ENCODE measurements at places on chromosomes 11 and 22.

GRCh38 chr11:43521471-43521870 lies 159.1 kb upstream of the HSD17B12 start:
- DNase-seq, result no peak

DNA sequence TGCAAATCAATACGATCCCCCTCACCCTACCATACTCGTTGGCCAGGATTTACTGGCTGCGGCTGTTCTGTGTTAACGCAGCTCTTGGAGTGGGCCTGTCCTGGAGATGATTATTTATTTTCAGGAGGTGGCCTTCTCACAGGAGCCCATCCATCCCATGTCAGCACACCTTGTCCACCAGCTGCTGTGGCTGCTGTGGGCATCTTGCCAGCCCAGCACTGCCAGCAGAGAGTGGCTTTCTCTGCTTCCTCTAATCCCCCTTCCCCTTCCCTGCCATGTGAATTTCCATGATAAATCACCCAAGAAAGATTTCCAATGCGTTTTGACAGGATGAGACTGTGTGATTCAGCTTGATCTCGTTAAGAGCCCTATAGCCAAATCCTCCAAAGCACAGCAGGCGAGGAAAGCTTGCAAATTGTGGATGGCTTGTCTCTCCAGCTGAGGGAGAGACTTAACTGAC lies 309.1 kb upstream of the C11orf87 start:
- no peak for DNase-seq

DNA sequence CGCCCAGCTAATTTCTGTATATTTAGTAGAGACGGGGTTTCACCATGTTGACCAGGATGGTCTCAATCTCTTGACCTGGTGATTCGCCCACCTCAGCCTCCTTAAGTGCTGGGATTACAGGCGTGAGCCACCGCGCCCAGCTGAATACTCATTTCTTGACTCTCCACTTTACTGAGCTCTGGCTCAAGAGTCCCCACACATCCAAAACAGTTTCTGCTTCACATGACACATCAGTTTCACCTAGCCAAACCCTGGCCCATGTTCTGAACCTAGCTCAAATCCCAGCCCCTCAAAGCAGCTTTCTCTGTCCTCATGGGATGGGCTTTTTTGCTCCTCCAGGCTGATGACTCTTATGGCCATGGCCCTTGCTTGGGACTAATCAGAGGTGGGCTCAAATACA lies 9.8 kb downstream of the HYOU1 start:
- no peak for DNase-seq

GRCh38 chr11:60362241-60362640 lies 16.1 kb upstream of the MS4A7 start:
- DNase-seq, result no peak

GRCh38 chr11:96062134-96062533 lies 138.2 kb upstream of the MTMR2 start:
- peak; percentile 5 for DNase-seq

GRCh38 chr11:68006606-68007166 lies 2.8 kb upstream of the UNC93B1 start:
- DNase-seq, result no peak

- no peak for DNase-seq
Observed at GRCh38 chr11:125070699-125071254, 7.7 kb downstream of the SLC37A2 start.

GRCh38 chr22:49633010-49633324 lies 194.7 kb downstream of the BRD1 start:
- DNase-seq, result no peak

GRCh38 chr22:38305471-38306448 lies 11.5 kb downstream of the CSNK1E start:
- DNase-seq, result no peak

DNA sequence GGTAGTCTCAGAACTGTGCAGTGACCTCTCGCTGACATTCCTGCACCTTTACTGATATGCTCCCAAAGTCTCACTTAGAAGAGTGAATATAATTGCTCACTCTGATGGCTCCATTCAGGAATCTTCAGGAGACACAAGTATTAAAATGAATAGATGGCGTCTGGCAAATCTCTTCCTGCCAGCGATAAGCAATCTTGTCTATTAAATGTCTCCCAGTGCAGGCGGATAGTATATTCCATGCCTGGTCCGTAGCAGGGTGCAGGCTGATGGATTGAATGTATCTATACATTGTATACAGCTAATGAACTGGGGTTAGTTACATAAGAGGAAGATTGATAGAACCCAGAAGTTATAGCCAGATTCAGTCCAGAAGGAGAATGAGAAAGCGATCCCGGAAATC lies 575.3 kb downstream of the NTM start:
- no peak for DNase-seq

DNA sequence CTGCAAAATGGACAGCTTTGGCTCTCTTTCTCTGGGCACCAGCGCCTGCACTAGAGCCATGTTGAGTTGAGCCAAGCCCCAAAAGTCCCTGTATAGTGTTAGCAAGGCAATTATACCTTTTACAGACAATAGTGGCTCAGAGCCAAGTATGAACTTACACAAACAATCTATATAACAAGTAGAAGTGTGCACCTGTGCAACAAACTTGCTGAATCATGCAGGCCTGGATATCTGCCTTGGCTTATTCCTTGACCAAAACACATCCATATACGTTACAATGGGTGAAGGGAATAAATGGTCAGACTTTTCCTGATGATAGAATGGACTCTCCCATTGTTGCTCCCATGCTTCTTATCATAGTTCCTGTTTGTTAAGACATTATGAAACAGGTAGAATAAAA lies 3.8 kb upstream of the OR52I2 start:
- DNase-seq, result no peak

GRCh38 chr11:11491589-11491988 lies 130.2 kb downstream of the GALNT18 start:
- no peak for DNase-seq

DNA sequence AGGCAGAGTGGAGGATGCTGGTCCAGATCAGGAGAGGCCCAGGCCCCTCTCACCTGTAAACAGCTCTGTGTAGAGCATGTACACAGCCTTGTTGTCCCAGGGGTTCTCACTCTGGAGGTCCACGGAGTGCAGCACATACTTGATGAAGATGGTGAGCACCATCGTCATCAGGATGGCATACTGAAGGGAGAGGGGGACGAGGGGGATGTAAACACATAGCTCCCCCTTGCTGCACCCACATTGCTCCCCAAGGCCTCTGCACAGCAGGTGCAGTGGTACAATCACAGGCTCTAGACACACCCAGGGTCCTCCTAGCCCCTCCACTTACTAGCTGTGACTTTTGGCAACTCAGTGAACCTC lies 2.9 kb downstream of the SYVN1 start:
- no peak for DNase-seq

DNA sequence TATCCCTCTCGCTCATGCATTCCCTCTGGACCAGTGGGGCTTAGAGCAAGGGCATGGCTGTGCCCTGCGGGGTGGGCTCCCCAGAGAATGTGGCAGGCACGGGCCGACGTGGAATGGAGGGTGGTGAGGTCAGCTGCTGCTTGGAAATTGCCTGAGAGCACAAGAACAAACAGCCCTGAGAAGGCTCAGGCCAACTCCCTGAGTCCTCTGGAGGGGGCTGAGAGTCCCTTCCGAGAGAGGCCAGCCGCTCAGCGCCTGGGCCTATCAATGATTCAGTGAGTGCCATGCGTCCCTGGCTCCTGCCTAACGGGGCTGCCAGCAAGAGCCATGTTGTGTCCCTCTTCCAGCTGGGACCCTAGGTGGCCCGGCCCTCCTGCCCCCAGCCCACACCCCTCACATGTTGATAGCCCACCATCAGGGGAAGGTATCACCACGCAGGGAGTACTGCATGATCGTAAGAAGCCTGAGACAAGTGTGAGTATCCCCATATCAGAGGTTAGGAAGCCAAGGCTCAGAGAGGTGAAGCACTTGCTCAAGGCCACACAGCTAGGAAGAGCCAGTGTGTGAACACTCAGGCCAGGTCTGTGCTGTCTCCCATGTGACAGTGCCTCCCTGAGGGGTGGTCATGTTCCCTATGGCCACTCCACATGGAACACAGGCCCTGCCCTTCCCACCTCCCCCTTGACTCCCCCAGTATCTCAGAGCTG lies 55.8 kb downstream of the NECTIN1 start:
- DNase-seq, result no peak

DNA sequence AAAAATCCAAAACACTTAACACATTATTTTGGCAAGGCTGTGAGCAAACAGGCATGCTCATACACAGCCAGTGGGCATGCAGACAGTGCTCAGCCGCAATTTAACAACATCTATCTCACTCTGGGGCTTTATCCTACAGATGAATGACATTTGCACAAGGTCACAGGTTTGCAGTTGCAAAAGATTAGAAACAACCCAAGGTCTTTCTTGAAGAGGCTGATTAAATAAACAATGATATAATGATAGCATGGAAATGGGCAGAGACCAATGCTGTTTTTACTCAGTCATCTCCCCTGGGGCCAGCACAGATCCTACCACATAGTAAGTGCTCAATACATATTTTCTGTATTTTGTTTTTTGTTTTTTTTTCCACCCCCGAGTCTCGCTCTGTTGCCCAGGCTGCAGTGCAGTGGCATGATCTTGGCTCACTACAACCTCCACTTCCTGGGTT lies 9.4 kb downstream of the A4GALT start:
- no peak for DNase-seq

GRCh38 chr11:5521540-5521939 lies 5.0 kb upstream of the UBQLNL start:
- DNase-seq, result no peak

DNA sequence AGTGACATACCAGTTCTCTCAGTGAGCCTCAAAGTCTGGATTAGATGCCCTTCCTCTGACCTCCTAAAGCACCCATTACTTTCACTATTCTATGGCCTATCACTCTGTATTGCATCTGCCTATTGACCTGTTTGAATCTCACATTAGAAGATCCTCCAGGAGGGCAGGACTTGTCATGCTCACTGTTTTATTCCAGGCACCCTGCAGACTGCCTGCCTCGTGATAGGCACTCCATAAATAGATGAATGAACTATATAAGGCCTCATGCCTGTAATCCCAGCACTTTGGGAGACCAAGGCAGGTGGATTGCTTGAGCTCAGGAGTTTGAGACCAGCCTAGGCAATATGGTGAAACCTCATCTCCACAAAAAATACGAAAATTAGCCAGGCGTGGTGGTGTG lies 160.1 kb upstream of the CADM1 start:
- DNase-seq, result no peak

DNA sequence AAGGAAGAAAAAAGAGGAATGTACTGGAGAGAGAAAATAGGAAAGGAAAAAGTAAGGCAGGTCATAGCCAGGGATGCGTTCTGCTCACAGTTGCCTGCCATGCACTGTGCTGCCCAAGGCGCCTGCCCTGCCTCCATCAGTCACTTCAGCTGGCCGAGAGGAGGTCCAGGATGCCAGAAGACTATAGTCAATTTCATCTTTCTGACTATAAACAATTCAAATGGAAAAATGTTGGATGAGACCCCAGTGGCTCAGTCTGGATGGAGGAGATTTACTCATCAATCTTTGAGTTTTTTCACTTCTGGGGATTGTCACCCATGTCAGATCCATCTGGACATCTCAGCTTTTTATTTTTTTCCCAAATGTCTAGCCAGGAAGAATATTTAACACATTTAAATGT lies 36.7 kb upstream of the CLMP start:
- no peak for DNase-seq

GRCh38 chr22:17970201-17970708 lies 54.1 kb downstream of the MICAL3 start:
- DNase-seq, result no peak

GRCh38 chr11:76234021-76234415 lies 27.7 kb upstream of the WNT11 start:
- DNase-seq, result peak; percentile 29

DNA sequence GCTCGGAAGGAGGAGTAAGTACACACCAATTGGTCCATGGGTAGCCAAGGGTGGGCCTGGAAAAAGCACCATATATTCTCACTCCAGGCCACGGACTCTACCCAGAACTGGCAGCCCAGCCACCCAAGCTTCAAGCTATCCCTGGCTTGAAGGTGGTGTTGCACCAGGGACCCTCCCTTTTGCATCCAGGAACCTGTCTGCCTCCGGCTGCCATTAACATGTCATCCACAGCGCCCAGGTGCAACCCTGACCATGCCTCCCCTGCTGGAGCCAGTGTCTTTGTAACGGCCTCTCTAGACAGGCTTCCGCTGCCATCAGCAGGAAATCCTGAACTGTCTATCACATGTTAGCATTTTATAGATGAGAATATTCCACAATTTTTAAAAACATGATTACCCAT lies 2158.5 kb upstream of the RAG2 start:
- DNase-seq, result no peak

DNA sequence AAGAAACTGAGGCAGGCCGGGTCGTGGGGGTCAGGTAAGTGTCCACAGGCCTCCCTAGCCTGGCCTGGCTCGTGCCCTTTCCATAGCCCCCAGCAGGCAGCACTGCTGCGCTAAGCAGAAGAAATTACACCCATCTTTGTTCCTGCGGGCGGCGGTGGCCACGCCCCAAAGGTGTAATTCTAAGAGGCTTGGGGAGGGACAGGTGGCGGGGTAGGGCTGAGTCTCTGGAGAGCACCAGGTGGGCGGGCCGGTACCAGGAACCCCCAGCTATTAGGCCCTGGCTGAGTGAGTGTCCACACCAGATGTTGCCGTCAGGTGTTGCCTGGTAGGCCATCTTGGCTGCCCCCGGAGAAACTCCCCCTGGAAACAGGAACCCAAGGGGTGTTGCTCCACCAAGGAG lies 12.3 kb upstream of the ARAP1 start:
- no peak for DNase-seq
